ENCODE measurements at places on chromosomes 1 and 21.
A peak's percentile ranks its signal among the peaks of the same experiment; 100 is the strongest.

GRCh38 chr21:46562964-46563607 is 41.8 kb downstream of the S100B start:
- no peak for DNase-seq

- no peak for DNase-seq
Observed at GRCh38 chr1:178337091-178337706, 159.6 kb downstream of the CLEC20A start.

DNA sequence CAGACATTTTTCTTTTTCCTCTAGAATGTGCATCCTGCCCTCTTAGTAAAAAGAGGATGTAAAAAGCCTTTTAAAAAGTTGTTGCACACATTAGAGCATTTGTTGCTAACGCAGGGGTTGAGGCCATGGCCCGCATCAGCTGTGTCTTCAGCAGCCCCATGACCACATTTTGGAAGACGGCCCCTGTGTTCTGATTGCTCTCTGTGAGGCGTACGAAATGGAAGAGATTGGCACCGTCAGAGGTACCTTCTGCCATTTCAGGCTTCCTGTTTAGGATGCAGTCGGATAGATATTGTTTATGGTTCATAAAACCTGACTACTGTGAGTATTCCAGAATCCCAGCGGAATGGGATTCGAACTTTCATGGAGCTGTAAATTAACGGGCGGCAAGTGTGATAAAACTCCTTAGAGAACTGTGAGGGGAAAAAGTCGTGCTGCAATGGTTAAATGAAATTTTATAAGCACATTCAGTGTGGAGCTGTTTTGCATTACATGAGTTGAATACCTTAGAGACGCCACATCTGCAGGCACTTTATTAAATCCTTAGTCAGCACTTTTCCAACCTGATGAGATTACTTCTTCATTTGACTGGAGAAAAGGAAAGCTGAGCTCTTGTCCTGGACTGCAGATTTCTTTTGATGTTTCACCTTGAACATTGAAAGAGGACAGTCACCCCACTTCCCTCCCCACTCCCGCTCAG is 273.9 kb downstream of the TM2D1 start:
- DNase-seq, result no peak

DNA sequence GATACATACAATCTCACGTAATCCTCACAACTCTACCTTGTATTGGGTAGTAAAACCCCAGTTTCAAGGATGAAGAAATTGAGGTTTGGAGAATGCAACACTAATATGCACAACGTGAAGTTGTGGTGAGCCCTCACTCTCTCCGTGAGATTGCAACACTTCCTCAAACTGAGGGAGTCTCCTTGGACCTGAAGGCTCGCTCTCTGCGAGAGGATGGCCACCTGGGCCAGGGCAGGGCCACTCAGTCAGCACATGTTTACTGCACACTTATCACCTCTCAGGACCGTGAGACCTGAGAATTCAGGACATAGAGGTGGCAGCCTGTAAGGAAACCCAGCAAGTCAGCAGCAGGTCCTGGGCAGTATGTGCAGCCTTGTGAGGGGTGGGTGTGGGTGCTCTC is 8.7 kb downstream of the SH3BP5L start:
- DNase-seq, result no peak

DNA sequence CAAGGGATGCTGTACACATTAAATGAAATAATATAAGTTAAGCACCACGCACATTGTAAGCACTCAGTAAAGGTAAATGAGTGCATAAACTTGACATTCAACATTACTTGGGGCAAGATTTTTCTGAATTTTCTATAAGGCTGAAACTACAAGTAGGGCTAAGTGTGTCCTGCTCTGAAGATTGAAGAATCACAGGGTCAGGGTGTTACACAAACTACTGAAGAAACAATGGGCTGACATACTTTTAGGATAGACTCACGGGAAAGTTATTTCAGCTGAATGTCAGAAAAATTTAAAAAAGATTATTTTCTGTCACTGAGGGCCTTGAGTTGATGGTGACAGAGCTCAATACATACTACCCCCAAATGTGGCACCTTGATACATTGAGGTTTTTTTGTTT is 644.2 kb upstream of the PLXNA2 start:
- no peak for DNase-seq

- no peak for DNase-seq
Observed at GRCh38 chr1:206893380-206893779, 3.9 kb upstream of the IL24 start.

- no peak for DNase-seq
Observed at GRCh38 chr1:207944571-207944970, 33.6 kb upstream of the CD34 start.

- DNase-seq, result no peak
Observed at GRCh38 chr1:183241471-183241870, 55.4 kb downstream of the LAMC2 start.

GRCh38 chr1:100277866-100278265 is 11.8 kb downstream of the RTCA start:
- peak; percentile 62 for DNase-seq

GRCh38 chr1:6638226-6638625 is 13.6 kb downstream of the THAP3 start:
- no peak for DNase-seq

DNA sequence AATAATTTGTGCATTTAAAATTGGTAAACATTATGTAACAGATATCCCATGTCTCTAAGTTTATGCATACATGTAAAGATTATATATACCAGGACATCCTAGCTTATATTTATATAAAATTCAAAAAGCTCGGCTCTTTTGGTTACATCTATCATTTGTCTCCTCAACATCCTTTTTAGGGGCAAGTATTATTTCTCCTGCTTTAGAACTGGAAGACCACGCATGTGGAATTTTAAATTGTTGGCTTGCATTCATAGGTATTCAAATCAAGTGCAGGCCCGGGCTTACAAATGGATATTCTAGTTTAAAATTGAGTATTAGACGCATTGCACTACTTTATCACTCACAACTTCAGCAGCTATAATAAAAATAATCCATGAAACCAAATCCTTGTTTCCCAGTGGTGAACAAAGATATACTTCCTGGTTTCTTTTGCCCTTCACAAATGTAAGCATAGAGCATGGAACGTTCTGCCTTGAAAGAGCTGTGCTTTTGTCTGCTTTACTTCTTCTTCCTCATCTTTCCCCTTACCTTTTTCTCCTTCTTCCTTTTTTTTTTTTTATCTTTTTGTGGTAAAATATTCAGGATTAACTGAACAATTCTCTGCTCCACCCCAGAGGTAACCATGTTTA is 57.1 kb downstream of the DDAH1 start:
- DNase-seq, result no peak

DNA sequence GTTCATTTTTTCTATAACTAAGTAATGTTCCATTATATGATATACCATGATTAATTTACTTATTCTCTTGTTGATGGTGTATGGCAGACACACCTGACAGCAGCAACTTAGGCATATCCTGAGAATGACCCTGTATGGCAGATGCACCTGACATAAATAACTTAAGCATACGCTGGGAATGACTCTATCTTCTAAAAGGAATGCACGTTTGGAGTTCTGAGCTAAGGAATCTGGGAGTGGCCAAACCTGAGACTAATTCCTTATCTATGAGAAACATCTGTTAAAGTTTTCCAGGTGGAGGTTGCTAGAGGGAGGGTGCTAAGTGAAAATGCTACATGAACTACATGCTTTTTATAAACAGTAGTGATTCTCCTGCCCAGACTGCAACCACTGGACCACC is 96.7 kb upstream of the RGS18 start:
- DNase-seq, result no peak

GRCh38 chr1:232695621-232696385 is 65.9 kb upstream of the SIPA1L2 start:
- DNase-seq, result no peak

DNA sequence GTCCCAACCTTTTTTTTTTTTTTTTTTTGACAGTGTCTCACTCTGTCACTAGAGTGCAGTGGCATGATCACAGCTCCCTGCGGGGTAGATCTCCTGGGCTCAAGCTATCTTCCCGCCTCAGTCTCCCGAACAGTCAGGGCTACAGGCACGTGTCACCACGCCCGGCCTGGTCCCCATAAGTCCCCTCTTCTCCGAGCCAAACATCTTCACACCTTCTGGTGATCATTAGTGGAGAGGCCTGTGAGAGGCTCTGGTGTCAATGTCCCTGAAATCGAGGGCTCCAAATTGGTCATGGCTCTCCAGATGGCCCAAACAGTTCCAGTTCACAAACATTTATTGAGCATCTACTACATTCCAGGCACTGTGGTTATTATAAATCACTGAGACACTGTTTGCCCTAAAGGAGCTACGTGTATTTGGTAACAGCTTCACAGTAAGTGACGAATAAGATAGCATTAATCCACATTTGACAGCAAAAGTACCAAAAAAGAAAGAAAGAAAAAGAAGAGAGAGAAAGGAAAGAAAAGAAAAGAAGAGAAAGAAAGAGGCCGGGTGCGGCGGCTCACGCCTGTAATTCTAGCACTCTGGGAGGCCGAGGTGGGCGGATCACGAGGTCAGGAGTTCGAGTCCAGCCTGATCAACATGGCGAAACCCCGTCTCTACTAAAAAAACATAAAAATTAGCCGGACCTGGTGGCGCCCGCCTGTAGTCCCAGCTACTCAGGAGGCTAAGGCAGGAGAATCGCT is 867 bp upstream of the TIMM17A start:
- no peak for DNase-seq

DNA sequence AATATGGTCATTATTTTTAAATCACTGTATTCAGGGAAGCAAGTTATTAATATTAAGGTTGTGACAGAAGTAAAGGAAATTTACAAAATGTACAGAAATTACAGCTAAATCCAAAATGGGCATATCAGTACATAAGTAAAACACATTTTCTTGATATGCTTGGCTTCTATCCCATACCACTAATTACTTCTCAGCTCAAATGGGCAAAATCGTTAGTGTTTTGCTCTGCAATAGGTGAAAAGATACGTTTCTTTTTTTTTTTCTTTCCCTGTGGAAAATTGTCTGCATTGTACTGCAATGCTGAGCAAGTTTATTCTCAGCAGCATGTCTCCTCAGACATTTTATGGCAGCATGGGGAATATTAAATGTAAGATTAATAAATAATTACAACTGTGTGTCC is 77.1 kb upstream of the PRMT6 start:
- no peak for DNase-seq

GRCh38 chr1:171279678-171280077 is 31.4 kb downstream of the FMO1 start:
- no peak for DNase-seq

- no peak for DNase-seq
Observed at GRCh38 chr1:241156231-241156965, 200.6 kb downstream of the RGS7 start.

DNA sequence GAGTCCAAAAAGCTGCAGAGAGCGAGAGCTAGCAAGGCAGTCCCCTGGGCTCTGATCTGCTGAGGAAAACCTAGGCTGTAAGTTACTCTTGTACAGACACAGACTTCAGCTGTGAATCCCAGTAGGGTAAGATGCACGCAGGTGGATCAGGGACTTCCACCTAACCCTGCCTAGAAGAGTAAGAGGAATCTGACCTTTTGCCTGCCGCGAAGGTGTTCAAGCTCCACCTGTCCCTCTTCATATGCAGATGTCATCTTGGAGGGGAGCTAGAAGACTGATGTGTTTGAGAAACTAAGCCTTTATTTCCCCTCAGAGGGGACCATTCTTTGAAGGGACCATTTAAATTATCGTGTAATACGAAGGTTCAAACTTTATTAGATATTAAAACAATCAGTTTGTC is 108.6 kb upstream of the USP24 start:
- no peak for DNase-seq

DNA sequence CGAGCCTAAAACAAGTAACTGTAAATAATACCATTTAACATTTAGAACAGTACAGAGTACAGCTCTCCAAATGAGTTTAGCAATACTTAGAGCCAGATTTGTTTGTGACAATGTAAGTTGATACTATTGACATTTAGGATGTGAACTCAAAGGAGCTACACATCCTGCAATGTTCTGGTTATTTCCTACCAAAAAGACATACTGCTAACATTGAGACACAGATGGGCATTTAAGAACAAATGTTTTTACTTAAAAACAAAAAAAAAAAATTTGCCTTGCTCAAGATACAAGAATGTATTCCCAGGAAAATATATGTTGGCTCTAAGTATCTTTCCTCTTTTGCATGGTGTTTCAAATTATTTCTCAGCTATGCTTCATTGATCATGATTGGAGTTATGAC is 1464.8 kb upstream of the PRMT6 start:
- DNase-seq, result no peak

- DNase-seq, result no peak
Observed at GRCh38 chr1:86235852-86236251, 79.3 kb upstream of the COL24A1 start.

DNA sequence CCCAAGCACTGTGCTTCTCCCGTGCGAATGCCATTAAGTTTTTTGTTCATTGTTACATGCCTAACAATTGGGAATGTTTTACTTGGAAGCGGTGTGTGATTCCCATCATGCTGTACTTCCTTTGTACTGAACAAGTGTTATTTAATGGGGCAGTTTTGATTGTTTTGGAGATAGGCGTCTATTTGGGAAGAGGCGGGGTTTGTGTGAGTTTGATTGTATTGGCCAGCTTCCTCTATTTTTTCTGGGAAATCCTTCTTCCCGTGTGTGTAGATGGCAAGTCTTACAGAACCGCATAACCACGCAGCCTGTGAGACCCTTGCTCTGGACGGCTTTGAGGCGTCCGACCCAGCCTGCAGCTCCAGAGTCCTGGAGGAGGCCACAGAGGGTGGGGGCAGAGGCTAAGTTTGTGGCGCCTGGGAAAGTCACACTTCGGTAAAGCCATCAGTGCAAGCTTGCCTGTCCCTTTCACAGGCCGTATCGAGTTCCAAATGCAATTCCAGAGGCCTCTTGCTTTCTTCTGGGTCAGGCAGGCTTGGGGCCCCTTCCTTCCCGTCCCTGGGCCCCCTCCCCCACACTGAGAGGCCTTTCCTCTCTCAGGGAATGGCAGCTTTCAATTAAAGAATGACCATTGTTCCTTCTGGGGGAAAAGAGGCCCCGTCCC is 210.3 kb downstream of the TOMM20 start:
- no peak for DNase-seq

DNA sequence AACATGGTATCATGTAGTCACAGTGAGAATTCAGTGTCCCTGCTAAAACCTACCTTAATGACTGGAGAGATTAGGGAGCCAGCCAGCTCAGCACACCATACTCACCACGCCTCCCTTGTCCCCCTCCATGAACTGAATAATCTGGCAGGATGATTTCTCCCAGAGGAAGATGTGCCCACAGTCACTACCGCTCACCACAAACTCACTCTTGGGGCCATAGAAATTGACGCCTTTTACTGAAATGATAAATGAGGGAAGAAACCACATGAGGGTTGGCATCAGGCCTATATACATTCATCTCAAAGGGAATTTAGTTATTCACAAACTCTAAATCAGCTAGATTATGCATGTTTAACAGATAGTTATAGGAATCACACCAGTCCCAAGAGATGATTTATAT is 17.4 kb downstream of the PEA15 start:
- DNase-seq, result no peak

GRCh38 chr1:221851336-221851735 is 109.4 kb upstream of the DUSP10 start:
- DNase-seq, result no peak

All from CD4-positive, alpha-beta T cell treated with Interferon alpha-2 for 1 hour (primary cell).